ENCODE measurements at places on chromosomes 4 and X.

DNA sequence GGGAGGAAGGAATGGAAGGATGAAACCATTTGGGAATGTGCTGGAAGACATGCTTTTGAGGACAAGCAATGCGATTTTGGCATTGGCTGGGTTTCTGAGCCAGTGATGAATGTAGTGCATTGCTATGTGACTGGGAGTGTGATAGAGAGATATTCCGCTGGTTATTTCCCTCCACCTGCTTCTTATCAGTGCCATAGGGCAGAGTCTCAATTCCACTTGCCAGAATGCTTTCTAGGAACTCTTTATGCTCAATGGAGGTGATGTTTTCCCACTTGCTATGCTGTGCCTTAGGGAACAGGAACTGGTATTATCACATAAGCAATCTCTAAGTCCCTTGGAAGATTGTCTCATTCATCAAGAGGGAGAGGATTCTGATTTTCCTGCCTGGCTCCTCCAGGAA lies 28.0 kb downstream of the TBL1X start:
- no peak for DNase-seq

DNA sequence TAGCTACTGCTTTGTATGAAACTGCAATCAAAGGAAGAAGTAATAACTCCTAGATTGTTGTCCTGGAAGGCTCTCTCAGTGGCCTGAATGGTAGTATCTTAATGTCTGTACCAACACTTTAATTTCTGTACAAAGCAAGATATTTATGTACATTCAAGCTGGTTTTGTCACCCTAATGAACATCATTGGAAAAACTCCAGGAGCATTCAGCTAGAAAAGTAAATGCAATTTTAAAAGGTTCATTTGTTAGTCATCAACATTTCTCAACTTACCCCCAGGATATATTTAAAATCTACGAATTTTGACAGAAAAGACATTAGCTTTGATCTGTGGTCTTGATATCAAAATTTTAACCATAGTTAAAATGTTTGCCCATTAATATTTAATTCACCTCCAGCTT lies 80.0 kb upstream of the FGF13 start:
- DNase-seq, result no peak

- DNase-seq, result no peak
These were observed 119.1 kb downstream of the TSPAN5 start for GRCh38 chr4:98539299-98539698.

DNA sequence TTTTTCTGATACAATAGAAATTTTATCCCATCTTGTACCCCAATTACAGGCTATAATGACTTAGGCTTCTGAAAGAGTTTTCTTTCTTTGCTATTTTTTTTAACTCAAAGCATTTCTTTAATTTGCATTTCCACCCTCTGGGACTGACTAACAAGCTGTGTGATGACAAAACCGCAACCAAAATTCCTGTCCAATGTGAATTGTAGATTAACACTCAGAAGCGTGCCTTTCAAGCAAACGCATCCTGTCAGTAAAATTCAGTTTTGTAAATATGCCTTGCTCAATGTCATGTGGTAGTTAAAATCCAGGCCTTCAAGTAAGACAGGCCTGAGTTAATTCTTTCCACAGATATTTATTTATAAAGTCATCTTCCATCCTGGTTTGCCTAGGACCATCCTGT lies 50.3 kb downstream of the STK32B start:
- no peak for DNase-seq

DNA sequence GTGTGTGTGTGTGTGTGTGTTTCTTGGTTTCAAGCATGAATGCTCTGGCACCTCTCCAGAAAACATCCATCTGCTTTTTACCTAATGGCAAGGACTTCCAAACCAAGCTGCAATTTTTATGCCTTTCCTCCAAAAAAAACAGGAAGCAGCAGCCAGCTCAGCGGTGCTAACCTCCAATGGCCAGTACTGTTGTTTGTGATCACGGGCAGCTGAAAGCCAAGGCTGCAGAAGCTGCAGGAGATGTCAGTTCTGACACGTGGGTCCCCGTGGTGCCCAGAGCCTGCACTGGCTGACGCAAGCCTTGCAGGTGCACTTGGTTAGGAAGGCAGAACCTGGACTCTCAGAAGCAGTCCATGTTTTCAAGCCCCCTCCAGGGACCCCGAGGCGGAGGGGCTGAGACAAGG lies 313.6 kb upstream of the DDX53 start:
- peak; percentile 71 for DNase-seq

DNA sequence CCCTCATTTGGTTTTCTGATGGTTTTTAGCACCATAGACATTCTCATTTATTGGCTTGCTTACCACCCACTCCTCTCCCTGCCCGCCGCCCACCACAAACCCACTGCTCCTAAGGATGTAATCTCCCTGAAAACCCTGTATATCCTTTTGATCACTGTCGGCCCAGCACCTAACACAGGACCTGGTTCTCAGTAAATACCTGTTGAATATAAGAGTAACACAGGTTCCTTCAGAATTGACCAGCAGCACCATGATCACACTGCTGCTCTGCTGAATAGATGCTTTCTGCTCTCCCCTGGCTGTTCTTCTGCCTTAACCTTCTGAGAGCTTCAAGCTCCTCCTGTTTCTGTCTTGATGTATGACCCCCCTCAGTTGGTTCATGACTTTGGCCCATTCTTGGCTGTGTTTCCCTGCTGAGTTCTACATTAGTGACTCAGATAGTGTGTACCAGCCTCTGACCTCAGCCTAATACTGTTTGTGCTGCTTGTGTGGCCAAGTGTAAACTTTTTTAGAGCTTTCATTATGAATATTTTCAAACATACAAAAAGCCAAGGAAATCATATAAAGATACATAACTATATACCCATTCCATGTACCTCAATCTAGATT lies 265.3 kb downstream of the FRMPD4 start:
- DNase-seq, result no peak

DNA sequence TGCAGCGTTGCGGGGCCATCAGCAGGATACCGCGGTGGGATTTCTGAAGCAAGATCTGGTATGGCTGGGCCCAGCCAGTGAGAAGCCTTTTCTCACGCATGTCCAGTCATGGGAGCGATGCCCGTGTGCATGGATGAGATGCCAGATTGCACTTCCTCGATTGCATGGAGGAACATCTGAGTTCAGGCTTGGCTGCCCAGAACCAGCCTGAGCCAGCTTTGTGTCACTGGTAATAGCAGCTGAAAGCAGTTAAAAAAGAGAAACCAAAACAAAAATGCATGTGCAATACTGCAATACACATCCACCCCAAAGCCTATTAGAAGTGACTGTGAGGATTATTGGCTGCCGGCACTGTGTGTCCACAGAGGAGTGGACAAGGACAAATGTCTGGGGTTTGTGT lies 59.3 kb downstream of the PSAPL1 start:
- DNase-seq, result no peak

GRCh38 chr4:23135792-23136645 lies 443.3 kb downstream of the GBA3 start:
- no peak for DNase-seq

DNA sequence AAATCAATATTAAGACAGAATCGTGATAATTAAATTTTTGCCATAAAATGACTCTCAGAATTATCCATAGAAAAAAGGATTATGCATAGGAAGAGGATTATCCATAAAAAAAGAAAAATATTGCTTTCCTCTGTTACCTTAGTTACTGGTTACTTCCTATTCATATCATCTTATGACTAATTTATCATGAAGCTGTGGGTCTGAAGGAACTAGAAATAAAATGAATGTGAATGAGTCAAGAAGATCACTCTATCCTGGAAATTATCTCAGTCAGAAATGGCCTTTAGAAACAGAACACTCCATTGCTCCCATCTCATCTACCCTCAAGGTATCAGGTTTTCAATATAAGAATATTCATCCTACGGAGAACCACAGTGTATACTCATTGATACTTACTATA lies 19.4 kb downstream of the RPS6KA6 start:
- DNase-seq, result no peak

GRCh38 chr4:89175611-89176010 lies 64.3 kb downstream of the TIGD2 start:
- DNase-seq, result no peak

DNA sequence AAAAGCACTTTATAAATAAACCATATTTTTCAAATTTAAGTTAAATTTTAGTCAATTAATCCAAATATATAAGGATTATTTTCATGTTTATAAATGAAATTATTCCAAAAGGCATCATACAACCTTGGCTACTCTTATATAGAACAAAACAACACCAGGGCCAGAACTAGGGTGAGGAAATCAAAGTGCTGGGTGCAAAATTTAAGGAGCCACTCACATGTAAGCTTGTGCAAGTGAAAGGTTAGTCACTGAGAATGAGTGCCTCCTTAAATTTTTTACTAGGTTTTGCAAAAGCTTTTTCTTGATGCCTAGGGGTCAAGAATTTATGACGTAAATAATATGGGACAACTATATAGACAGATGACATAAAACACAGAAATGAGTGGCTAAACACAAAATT lies 83.4 kb upstream of the COX18 start:
- DNase-seq, result no peak

DNA sequence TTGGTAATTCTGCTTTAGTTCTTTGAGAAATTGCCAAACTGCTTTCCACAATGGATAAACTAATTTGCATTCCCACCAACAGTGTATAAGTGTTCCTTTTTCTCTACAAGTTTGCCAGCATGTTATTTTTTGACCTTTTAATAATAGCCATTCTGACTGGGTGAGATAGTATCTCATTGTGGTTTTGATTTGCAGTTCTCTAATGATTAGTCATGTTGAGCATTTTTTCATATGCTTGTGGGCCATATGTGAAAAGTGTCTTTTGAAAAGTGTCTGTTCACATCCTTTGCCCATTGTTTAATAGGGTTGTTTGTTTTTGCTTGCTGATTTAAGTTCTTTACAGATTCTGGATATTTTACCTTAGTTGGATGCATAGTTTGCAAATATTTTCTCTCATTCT lies 25.9 kb downstream of the ENPEP start:
- no peak for DNase-seq

DNA sequence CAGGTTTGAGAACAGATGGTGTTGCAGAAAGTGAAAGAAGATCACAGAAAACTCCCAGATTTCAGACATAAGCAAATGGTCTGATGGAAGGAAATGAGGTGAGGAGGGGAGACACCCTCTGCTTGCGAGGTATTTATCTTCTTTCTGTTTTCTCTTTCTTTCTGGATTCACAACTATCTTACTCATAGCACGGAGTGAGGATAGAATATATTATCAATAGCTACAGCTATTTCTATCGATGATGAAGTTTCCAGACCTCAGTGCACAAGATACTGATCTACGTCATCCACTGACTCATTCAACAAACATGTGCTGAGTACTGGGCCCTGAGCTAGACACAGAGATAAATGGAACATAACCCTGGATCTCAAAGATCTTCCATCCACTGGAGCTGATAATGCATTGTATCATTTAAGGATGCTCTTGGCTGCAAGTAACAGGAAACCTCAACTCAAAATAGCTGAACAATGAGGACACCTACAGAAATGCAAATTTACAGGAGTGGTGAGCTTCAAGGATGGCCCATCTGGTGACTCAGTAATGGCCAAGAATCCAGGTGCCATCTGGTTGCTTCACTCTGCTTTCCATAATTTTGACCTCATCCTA lies 21.2 kb downstream of the SLC2A9 start:
- DNase-seq, result no peak
